CD4-positive, CD25-positive, alpha-beta regulatory T cell (primary cell): ENCODE measurements at places on chromosomes 6 and 20. TPM values are rescaled to one million over a fixed set of nuclear protein-coding genes. Genes with fewer than 3 reads are reported as not detected.
A peak's percentile ranks its signal among the peaks of the same experiment; 100 is the strongest.

- DNase-seq = peak; percentile 70
Measured at GRCh38 chr6:29965873-29966601, 23.7 kb downstream of the HLA-A start.

- no peak for DNase-seq
Measured at GRCh38 chr6:33897189-33897780, 93.5 kb upstream of the MLN start.

- DNase-seq = peak; percentile 12
Measured at GRCh38 chr6:116461932-116462885, 1.0 kb downstream of the CALHM6 start.

GRCh38 chr20:48706710-48707365, 121.0 kb downstream of the PREX1 start:
- DNase-seq = no peak

DNA sequence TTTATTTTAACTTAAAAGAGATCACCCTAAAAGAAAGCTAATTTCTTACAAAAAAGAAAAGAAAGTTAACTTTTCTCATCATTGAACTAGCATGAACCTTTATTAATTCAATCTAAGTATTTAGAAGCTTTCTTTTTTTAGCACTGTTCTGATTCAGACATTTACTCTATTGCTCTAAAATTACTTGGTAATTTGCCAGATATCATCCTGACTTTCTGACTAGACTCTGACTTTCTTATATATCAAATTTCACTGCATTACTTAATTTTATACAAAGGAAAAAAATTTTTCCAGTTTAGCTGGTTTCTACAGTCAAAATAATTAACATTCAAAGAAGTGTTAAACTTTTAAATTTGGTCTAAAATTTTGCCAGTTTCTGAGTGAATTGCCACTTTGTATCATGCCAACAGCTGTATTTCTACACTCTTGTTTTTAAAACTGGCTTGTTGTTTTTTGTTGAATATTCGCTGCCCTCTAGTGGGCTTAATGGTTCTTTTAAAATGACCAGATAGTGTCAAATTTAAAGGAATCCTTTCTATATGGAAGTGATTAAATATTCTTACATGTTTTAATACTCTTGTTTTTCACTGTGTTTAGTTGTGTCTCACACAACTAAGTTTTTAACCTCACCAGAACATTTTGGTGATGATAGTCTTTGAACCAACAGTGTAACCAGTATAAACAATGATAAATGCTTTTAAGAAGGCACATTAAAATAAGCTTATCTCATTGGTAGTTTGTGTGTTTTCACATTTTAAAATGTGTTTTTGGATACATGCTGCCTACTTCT, 102.0 kb downstream of the POPDC3 start:
- peak; percentile 25 for DNase-seq

Gene ZNF334
- 0.25 TPM for total RNA-seq
